Thymus (tissue), 14 donors: ENCODE measurements at places on chromosomes 11 and 22.

GRCh38 chr11:86990031-86990430 lies 34.8 kb upstream of the FZD4 start:
- DNase-seq, result no peak

DNA sequence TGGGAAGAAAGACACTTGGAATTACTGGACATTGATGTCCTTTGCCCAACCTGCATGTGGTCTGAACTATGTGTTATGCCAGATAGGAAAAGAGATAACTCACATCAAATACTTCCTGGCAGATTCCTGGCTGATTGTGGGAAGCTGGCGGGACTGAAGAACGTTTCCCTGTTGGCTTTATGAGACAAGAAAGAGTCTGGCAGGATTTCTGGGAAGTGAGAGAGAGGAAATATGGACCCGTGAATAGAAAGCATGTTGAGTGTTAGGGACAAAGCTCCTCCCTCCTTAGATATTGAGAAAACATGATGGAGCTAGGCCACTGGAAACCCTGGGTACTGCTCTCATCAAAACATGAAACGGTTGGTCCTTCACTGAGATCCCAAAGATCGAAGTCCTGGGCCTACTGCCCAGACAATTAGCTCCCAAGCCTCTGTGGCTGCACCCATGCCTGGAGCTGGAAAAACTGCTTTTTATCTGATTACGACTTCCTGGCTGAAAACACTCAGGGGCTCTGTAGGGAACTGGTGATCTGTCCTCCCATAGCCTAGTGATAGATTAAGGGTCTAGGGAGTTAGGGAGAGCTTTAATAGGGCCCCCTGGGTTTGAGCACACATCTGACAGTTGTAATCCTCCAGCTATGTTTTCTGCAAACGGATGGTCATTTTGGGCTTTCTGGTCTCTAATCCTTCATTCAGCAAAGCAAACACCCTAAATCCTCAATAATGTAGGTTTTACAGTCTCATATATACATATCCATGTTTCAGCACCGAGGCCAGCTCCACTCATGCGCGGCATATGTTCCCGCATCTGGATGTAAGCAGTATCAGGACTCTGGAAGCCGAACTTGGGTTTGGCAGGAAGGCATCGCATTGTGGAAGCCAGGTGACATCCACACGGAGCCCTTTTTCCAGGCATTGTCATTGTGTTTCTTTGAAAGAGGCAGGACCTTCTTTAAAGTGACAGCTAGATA lies 6.1 kb upstream of the B3GAT1 start:
- DNase-seq, result no peak

DNA sequence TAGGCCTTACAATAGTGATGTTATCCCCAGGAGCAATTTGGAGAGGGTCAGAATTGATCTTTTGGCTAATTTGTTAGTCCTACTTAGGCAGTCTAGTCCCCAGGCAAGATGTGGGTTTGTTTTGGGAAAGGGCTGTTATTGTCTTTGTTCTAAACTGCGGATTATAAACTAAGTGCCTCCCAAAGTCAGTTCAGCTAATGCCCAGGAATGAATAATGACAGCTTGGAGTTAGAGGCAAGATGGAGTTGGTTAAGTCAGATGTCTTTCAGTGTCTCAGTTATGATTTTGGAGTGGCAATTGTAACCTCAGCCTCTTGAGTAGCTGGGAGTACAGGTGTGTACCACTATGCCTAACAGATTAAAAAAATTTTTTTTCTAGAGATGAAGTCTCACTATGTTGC lies 7.3 kb upstream of the CLNS1A start:
- no peak for DNase-seq

DNA sequence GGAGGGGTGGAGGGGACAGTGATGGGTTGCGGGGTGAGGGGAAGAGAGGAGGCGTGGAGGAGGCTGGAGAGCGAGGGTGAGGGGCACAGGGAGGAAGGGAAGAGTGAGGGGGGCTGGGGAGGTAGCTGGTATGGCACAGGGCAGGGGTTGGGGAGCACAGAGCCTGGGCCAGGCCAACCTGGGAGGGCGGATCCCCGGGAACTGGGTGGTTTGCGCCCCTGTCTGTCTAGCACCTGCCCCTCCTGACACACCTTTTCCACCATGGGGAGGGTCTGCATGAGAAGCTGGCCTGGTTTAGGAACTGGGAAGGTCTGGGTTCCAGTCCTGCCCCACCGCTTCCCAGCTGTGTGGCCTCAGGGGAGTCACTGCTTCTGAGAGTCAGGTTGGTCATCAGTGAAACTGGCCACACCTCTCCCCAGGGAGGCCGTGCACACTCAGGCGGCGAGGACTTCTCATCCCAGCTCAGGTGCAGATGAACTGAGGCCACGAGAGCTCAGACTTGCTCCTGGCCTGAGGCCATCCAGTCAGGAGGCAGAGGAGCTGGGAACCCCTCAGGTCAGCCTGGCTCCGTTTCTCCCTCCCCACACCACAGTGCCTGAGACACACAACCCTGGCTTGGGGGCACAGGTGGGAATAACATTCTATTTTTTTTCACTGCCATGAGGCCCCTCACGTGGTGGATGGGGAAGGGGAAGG lies 95.6 kb downstream of the PHF21B start:
- DNase-seq, result no peak

GRCh38 chr22:41893591-41894375 lies 21.1 kb downstream of the SHISA8 start:
- no peak for DNase-seq

DNA sequence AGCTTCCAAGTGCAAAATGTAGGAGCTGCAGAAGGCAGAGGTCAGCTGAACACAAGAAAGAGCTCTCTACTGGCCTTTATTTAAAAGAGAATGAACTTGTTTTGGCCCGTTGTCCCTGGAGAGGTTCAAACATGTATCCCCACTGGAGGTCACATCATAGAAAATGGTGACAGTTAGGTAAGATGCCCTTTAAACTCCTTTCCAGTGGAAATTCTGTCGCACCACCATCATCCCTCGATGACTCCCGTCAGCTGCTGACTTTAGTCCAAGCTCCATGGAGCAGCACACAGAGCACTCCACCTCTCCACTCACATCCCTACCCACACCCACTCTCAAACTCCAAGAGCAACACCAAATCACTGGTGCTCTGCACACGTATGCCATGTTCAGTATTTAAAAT lies 15.2 kb upstream of the P4HA3 start:
- DNase-seq, result no peak

GRCh38 chr11:8698917-8699441 lies 16.4 kb downstream of the RPL27A start:
- DNase-seq, result no peak

DNA sequence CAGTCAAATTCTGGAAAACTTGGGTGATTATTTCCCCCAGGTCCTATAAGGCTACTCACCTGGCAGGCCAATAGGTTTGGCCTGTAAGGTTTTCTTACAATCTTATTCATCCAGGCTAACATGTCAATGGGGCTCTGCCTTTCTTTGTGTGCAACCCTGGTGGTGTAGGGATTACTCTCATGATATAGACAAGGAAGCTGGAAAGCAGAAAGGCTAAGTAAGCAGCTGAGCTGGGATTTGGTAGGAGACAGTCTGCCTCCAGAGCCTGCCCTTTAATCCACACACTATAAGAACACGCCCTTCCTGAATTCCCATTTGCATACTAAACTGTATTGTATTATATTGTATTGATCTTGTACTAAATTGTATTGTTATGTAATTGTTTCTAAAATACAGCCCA lies 373.3 kb upstream of the CCDC90B start:
- no peak for DNase-seq

DNA sequence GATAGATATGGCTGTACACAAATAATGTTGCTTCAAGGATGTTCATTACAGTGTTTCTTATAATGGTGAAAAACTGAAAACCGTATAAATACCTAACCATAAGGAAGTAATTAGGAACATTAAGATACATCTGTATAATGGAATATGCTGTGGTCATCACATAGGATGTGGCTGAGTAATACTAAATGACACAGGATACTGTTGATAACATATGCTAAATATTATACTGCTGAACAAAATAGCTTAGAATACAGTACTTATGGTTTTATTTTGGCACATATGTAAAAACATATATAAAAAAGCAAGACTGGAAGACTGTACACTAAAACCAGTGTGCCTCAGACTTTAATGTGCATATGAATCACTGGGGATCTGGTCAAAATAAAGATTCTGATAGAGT lies 43.8 kb downstream of the FBXO7 start:
- DNase-seq, result no peak

DNA sequence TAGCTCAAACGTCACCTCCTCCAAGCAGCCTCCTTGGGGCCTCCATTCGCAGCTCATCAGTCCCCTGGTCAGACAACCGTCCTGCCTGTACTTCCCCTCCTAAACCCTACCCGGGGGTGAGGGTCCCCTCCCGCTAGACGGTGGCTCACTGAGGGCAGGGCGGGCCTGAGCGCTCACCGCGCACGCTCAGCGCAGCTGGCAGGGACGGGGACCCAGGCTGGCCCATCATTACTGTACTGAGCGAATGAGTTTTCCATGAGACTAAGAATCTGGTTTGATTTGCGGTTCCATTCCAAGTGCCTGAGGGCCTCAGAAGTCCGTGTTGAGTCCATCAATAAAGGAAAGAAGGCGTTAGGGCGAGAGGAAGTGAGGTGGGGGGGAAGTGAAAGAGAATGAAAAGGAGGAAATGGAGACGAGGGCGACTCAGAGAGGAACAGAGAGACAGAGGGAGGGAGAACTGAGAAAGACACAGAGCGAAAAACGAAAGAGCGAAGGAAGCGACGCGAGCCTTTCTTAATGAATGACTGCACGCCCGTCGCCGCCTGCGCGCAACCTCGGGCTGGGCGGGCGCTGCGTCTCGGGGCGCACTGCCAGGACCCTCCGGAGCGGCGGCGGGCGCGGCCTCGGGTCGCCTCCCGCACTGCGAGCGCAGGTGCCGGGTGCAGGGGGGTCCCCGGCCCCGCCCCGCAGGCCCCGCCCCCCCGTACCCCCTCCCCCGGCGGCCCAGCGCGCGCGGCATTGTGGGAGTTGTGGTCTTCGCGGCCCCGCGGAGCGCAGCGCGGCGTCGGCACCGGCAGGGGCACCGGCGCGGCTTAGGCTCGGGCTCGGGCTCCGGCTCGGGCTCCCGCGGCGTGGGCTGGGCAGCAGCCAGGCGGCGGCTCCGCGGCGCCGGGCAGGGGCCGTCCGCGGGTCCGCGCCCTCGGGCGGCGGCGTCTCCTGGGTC lies at the start of gene ASPHD2:
Gene ASPHD2, plus strand, starts transcription at position 746 of the 943 bp plus-strand sequence. CDS start 4,356 bp downstream, outside the sequence.
- peak; percentile 74 for DNase-seq

GRCh38 chr11:100174881-100175280 lies 512.2 kb upstream of the ARHGAP42 start:
- no peak for DNase-seq

- DNase-seq, result peak; percentile 25
Observed at GRCh38 chr11:46560300-46560991, 33.4 kb downstream of the AMBRA1 start.

GRCh38 chr11:70207531-70208131 lies 4.5 kb downstream of the FADD start:
- DNase-seq, result no peak

DNA sequence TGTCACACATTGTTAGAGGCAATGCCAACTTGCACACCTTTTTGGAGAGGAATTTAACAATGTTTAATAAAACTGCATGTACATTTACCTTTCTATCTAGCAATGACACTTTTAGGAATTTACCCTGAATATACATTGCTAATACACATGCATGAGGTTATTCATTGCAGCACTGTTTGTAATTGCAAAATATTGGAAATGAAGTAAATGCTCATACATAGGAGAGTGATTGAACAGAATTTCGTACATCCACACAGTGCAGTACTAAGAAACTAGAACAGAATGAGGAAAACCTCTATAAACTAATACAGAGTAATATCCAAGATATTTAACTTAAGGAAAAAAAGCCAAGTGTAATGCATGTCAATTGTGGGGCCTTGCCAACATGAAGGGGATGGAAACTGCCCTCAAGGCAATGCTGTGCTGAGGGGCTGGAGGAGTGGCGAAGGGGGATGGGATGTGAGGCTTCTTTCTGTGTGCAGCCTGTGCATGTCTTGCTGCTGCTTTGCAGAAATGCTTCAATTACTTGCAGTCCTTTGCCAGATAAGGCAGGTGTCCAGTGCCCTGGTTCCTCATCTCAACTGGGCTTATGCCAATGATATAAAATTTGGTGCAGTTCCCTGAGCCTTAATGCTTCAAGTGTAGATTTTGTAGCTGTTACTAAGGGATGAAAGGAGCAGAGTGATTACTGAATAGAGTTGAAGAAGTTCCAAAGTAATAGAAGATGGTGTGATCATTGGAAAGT lies 96.1 kb downstream of the GRIA4 start:
- DNase-seq, result no peak
